ENCODE measurements at places on chromosomes 1 and 21. TPM values are rescaled to one million over a fixed set of nuclear protein-coding genes. Genes with fewer than 3 reads are reported as not detected.

- peaks cover 47% of the 10 kb centered on the region for H3K4me1 ChIP-seq
- H3K4me3 ChIP-seq: peak overlapping the region; percentile 32
- peak overlapping the region; percentile 83 for H3K27ac ChIP-seq
- DNase-seq: no peak
Observed at GRCh38 chr1:234987415-234988154, 141.1 kb downstream of the TOMM20 start.

GRCh38 chr1:24540051-24540905, 15.6 kb upstream of the NCMAP start:
- H3K27me3 ChIP-seq: no peaks in the 10 kb centered on the region
- H3K4me3 ChIP-seq: no peak overlapping the region
- peak overlapping the region; percentile 82 for H3K27ac ChIP-seq
- no peak for DNase-seq
- peaks cover 32% of the 10 kb centered on the region for H3K4me1 ChIP-seq

DNA sequence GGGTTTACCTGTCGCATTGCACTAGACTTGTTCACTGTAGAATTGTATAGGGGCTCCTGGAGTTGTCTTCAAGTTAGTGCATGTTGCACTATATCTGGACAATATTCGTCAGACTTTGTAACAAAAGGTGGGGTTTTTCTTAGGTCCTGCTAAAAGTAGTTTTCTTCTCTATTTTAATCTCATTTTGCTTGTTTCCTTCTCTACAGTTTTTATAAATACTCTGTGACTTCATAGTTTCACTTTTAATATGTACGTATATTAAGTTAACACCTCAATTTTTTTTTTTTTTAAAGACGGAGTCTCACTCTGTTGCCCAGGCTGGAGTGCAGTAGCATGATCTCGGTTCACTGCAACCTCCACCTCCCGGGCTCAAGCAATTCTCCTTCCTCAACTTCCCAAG, 26.5 kb upstream of the MRPS6 start:
- H3K27ac ChIP-seq: no peak overlapping the region
- no peak for DNase-seq

The IGSF5 gene
- 1.5 TPM for total RNA-seq

- no peak for DNase-seq
- H3K4me3 ChIP-seq: no peak overlapping the region
- H3K27ac ChIP-seq: no peak overlapping the region
- H3K27me3 ChIP-seq: no peaks in the 10 kb centered on the region
Observed at GRCh38 chr1:173733912-173734311, 19.1 kb downstream of the KLHL20 start.

GRCh38 chr21:33299181-33299752, 25.5 kb upstream of the IFNAR1 start:
- peak overlapping the region; percentile 91 for H3K27ac ChIP-seq
- peaks cover 8% of the 10 kb centered on the region for H3K36me3 ChIP-seq
- H3K4me3 ChIP-seq: peak overlapping the region; percentile 9
- H3K4me1 ChIP-seq: peaks cover 22% of the 10 kb centered on the region
- H3K27me3 ChIP-seq: no peaks in the 10 kb centered on the region

The CAMK2N1 gene
- 28.9 TPM for total RNA-seq

- H3K27me3 ChIP-seq: no peaks in the 10 kb centered on the region
- peaks cover 35% of the 10 kb centered on the region for H3K4me1 ChIP-seq
- no peak overlapping the region for H3K4me3 ChIP-seq
- no peaks in the 10 kb centered on the region for H3K36me3 ChIP-seq
Observed at GRCh38 chr1:206716870-206717673, 32.4 kb downstream of the MAPKAPK2 start.

GRCh38 chr1:9362488-9362887, 69.8 kb downstream of the SPSB1 start:
- no peak for DNase-seq
- peaks cover 3% of the 10 kb centered on the region for H3K4me1 ChIP-seq
- no peak overlapping the region for H3K27ac ChIP-seq
- H3K27me3 ChIP-seq: no peaks in the 10 kb centered on the region
- H3K36me3 ChIP-seq: no peaks in the 10 kb centered on the region
- H3K4me3 ChIP-seq: no peak overlapping the region

The DNALI1 gene
- total RNA-seq: 11.6 TPM

The NEK7 gene
- 35.1 TPM for total RNA-seq

The OR2L2 gene
- total RNA-seq: 0.07 TPM

DNA sequence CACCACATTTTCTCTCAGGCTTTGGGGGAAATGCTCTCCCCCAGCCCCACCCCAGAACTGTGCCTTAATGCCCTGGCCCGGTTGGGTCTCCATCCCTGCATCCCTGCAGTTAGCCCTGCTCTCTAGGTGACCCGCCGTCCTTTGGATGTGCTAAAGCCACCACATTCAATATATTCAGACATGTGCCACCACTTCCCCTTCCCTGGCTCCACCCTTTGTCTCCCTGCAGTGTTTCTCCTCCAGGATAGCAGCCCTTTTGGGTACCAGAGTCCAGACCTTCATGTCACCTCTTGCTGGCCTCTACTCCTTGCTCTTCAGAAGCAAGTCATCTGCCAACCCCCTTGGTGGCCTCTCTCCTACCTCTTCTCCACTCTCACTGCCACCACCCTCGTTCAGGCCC, 41.8 kb downstream of the RUNX1 start:
- H3K27ac ChIP-seq: no peak overlapping the region
- H3K27me3 ChIP-seq: peaks cover 2% of the 10 kb centered on the region
- no peak overlapping the region for H3K4me3 ChIP-seq
- H3K4me1 ChIP-seq: no peaks in the 10 kb centered on the region
- H3K36me3 ChIP-seq: no peaks in the 10 kb centered on the region

The AMY2A gene
- total RNA-seq: not detected

The CSMD2 gene
- total RNA-seq: 1.8 TPM

GRCh38 chr21:38847556-38847955, 41.8 kb downstream of the ETS2 start:
- no peak overlapping the region for H3K4me3 ChIP-seq
- peaks cover 11% of the 10 kb centered on the region for H3K4me1 ChIP-seq
- H3K27ac ChIP-seq: peak overlapping the region; percentile 38
- H3K27me3 ChIP-seq: no peaks in the 10 kb centered on the region
- no peaks in the 10 kb centered on the region for H3K36me3 ChIP-seq

The DIO1 gene
- 4.1 TPM for total RNA-seq

GRCh38 chr21:29189353-29189752, 58.9 kb downstream of the MAP3K7CL start:
- no peak overlapping the region for H3K4me3 ChIP-seq
- H3K27me3 ChIP-seq: no peaks in the 10 kb centered on the region
- peaks cover 4% of the 10 kb centered on the region for H3K36me3 ChIP-seq
- peaks cover 5% of the 10 kb centered on the region for H3K4me1 ChIP-seq
- no peak for DNase-seq
- peak overlapping the region; percentile 52 for H3K27ac ChIP-seq

- H3K27ac ChIP-seq: no peak overlapping the region
- no peak for DNase-seq
- H3K4me1 ChIP-seq: peaks cover 19% of the 10 kb centered on the region
- no peaks in the 10 kb centered on the region for H3K27me3 ChIP-seq
Observed at GRCh38 chr1:39387452-39387851, 104.0 kb upstream of the BMP8A start.

The APCS gene
- total RNA-seq: not detected

GRCh38 chr1:177480741-177481305, 310.1 kb downstream of the BRINP2 start:
- no peak overlapping the region for H3K4me3 ChIP-seq
- H3K36me3 ChIP-seq: no peaks in the 10 kb centered on the region
- peaks cover 11% of the 10 kb centered on the region for H3K27me3 ChIP-seq
- DNase-seq: no peak
- no peaks in the 10 kb centered on the region for H3K4me1 ChIP-seq
- no peak overlapping the region for H3K27ac ChIP-seq
